ENCODE measurements at places on chromosomes 12 and 14. TPM values are rescaled to one million over a fixed set of nuclear protein-coding genes. Genes with fewer than 3 reads are reported as not detected.

RPGRIP1 gene
- total RNA-seq, result not detected

OR10G3 gene
- not detected for total RNA-seq

GLS2 gene
- total RNA-seq, result 0.32 TPM

PRH2 gene
- not detected for total RNA-seq

CPNE6 gene
- not detected for total RNA-seq

FAM90A1 gene
- not detected for total RNA-seq

NKX2-1 gene
- total RNA-seq, result not detected

ZNF384 gene
- total RNA-seq, result 25.0 TPM

CCDC177 gene
- total RNA-seq, result not detected

CD27 gene
- not detected for total RNA-seq

MGST1 gene
- 59.1 TPM for total RNA-seq

SIX6 gene
- not detected for total RNA-seq

OVCH1 gene
- not detected for total RNA-seq

HAL gene
- not detected for total RNA-seq

SMCO2 gene
- not detected for total RNA-seq

DNA sequence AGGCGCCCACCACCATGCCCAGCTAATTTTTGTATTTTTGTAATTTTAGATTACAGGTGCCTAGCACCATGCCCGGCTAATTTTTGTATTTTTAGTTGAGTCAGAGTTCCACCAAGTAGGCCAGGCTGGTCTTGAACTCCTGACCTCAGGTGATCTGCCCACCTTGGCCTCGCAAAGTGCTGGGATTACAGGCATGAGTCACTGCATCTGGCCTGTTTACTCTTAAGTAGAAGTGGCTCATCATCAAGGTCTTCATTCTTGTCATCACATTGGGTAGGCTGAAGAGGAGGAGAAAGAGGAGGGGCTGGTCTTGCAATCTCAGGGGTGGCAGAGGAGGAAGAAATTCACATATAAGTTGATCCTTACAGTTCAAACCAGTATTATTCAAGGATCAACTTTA, 152.4 kb upstream of the ATP2B1 start:
- DNase-seq, result peak; percentile 17

DNA sequence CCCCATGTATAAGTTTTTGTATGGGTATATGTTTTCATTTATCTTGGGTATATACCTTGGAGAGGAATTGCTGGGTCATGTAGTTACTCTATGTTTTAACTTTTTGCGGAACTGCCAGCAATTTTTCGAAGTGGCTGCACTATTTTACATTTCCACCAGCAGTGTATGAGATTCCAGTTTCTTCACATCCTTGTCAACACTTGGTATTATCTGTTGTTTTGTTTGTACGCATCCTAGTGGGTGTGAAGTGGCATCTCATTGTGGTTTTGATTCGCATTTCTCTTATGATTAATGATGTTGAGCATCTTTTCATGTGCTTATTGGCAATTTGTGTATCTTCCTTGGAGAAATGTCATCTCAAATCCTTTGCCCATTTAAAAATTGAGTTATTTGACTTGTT, 6.9 kb downstream of the ANKRD13A start:
- no peak for DNase-seq

DNA sequence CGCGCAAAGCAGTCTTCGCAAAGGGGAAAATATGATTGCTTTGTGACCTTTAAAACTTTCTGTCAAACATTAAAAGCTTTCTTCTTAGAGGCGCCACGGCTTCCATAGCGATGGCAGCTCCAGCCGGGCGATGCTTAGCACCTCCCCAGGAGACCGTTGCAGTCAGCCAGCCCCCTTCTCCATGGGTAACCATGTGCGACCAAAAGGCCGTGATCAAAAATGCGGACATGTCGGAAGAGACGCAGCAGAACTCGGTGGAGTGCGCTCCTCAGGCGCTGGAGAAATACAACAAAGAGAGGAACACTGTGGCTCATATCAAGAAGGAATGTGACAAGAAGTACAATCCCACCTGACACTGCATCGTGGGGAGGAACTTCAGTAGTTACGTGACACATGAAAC, 12.7 kb upstream of the STON2 start:
- DNase-seq, result no peak

DNA sequence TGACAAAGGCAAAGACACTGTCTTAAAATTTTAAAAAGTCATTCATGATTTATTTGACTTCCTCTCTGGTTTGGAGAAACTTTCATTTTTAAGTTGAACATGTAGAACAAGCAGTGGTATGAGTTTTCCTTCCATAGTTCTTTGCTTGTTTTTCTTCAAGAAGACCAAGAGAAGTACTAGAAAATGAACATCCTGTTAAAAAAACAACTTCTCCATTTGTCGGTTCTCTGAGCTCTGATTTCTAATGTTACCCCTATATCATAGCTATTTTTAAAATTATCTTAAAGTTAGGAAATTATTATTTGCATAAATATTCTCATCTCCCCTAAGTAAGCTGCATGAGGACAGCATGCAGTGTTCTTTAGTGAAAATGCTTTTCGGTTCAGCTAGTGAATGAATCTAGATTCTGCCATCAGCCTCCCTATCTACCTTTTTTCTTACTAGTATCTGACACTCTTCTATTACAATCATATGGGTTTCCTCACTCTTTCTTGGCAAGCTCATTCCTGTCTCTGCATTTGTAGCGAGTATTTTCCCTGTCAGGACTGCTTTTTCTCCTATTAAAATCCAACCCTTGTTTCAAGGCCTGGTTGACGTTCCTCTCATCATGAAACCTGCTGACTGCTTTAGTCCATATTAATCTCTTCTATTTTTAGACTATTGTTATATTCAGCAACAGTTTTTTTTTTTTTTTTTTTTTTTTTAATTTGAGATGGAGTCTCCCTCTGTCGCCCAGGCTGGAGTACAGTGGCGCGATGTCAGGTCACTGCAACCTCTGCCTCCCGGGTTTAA, 15.8 kb downstream of the DIP2B start:
- no peak for DNase-seq

GRCh38 chr12:75360920-75361319, 26.4 kb downstream of the GLIPR1L1 start:
- DNase-seq, result no peak

GRCh38 chr12:69630191-69630590, 19.5 kb upstream of the LRRC10 start:
- DNase-seq, result peak; percentile 9

GRCh38 chr12:74468401-74468800, 69.2 kb upstream of the ATXN7L3B start:
- no peak for DNase-seq

DNA sequence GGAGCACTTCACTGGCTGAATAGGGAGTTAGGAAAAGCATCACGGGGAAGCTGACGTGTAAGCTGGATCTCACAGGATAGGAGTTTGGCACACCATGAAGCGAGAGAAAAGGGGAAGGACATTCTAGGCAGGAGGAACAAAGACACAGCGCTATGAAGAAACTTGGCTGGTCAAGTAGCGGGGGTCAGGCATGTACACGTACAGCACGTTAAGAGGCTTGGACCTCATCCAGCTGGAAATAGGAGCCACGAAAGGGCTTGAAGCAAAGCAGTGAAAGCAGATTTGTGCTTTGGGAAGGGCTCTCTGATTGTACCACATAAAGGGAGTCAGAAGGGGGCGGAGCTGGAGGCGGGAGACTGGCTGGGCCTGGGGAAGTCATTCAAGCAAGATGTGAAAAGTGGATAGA, 19.6 kb upstream of the GALNT8 start:
- no peak for DNase-seq

GRCh38 chr14:23013054-23013748, 3.3 kb upstream of the C14orf93 start:
- no peak for DNase-seq

DNA sequence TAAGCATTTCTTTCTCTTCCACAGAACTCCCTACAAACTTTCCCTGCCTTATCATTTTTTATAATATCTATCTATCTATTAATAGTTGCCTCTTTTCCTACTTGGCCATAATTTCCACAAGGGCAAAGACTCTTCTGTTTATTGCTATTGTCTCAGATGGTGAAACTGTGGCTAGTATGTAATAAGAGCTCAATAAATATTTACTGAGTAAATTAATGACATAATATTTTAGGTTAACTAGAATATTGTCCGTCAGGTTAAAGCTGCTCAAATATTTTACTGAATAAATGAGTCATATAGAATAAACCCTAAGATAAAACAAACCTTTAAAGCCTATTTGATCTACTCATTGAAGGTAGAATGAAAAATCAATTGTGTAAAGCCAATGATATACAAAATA, 240.5 kb downstream of the PPFIA2 start:
- no peak for DNase-seq

DNA sequence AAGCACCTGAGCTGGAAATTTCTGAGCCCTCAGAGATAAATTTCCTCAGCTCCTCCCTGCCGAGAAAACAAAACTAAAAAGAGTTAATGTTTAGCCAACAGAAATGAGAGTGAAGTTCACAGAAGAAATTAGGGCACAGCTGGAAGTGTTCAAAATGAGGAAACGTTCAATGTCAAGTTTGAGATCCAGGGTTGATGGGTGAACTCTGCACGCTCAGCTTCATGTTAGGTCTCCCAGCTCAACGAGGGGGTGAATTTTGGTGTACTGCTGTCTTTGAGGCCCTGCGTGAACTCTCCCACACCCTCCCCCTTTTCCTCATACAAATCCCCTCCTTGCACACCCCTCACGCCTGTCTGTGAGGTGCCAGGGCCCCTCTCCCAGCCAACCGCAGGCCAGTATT, 13.3 kb upstream of the OAS3 start:
- DNase-seq, result no peak

DNA sequence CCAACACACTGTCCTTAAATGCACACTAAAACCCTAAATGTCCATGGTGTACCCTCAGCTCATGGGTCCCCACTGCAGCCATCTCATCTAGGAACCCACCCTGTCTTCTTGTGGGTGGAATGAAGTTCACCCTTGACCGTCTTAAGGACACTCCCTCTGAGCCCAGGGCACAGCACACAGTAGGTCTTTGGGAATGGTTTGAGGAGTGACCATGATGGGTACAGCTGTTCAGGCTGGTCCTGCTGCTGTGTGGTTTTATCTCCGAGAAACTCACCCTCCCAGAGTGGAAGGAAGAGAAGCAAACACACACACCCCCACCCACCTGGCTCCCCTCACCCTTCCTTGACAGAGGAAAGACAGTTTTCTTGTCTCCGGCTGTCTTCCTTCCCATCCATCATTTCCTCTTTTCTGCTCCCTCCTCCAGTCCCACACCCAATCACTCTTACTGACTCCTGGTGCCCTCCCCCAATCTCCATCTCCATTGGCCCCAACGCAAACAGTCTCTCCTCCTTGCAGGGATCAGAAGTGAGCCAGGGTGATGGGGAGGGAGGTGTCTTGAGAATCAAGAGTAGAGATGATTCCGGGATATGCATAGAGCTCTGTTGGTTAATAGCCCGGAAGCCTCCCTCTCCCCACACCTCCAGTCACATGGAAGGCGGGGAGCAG, 105.9 kb upstream of the LHX5 start:
- no peak for DNase-seq

- DNase-seq, result peak; percentile 38
Observed at GRCh38 chr12:12818701-12819100, 5.6 kb downstream of the DDX47 start.

DNA sequence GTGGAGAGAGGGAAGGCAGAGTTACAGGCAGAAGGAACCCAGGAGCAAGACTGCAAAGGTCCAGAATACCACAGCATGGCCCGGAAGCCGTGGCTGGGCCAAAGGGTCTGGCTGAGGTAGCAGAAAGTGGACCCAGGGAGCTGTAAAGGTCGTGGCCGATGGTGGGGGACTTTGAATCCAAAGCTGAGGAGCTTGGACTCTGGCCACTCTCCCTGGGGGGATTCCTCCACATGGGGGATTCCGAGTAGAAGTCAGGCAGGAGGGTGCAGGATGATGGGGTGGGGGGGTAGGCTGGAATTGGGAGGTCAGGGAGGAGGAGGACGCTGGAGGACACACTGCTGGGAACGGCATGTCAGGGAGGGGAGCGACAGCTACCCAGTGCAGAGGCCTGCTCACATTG, 125.2 kb downstream of the GCH1 start:
- DNase-seq, result no peak

- no peak for DNase-seq
Observed at GRCh38 chr12:121713257-121713777, 765 bp downstream of the TMEM120B start.

- no peak for DNase-seq
Observed at GRCh38 chr12:2023365-2023764, 19.1 kb upstream of the DCP1B start.

GRCh38 chr12:6195665-6196535, 4.3 kb upstream of the CD9 start:
- peak; percentile 90 for DNase-seq

- DNase-seq, result peak; percentile 76
Observed at GRCh38 chr12:68352067-68352466, 19.9 kb upstream of the MDM1 start.

- DNase-seq, result peak; percentile 87
Observed at GRCh38 chr14:96409701-96410100, 17.8 kb downstream of the AK7 start.

DNA sequence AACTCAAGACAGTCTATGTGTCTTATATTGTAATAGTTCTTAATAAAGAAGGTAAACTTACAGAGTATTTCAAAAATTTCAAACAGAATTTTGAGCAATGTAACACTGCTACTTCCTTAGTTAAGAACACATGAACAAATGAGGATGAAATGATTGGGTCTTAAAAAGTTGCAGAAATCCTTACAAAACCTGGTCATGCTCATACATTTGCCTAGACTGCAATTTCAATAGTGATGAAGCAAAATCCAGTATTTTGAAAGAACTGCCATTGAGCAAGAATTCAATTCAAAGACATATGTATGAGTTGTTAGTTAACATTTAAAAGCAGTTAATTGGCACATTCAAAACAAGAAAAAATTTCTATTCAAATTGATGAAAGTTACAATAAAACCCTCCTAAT, 17.8 kb upstream of the HIF1A start:
- no peak for DNase-seq

GRCh38 chr12:13905794-13906193, 75.6 kb downstream of the GRIN2B start:
- no peak for DNase-seq

GRCh38 chr12:120194226-120194533, 335 bp downstream of the GCN1 start:
- no peak for DNase-seq

GRCh38 chr12:96193725-96194575, at the start of gene ELK3:
TSS of gene ELK3 (plus strand) at chr12:96194375.
- peak; percentile 74 for DNase-seq

GRCh38 chr12:91690531-91690930, 455.1 kb downstream of the BTG1 start:
- no peak for DNase-seq

All from M059J (cell line).